ENCODE measurements at places on chromosomes 13 and 19. TPM values are rescaled to one million over a fixed set of nuclear protein-coding genes. Genes with fewer than 3 reads are reported as not detected.

LSR gene
- total RNA-seq, result 78.5 TPM

DNA sequence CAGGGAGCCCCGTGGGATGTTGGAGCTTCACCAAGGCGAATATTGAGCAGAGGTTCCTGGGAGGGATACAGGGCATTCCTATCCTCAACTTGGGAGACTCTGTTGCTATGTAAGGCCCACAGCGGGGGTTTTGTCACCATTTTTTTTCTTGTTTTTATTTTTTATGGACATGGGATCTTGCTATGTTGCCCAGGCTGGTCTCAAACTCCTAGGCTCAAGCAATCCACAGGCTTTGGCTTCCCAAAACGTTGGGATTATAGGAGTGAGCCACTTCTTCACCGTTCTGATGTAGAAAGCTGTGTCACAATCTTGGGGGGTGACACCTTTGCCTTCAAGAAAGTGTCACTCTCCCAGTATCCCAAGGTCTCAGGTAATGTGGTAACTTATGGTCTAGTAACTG, 2.6 kb downstream of the DLL3 start:
- peaks cover 82% of the 10 kb centered on the region for H3K27me3 ChIP-seq
- H3K4me3 ChIP-seq, result no peak overlapping the region
- H3K27ac ChIP-seq, result no peak overlapping the region
- peaks cover 9% of the 10 kb centered on the region for H3K4me1 ChIP-seq

- H3K4me1 ChIP-seq, result no peaks in the 10 kb centered on the region
- H3K4me3 ChIP-seq, result no peak overlapping the region
- no peak overlapping the region for H3K27ac ChIP-seq
- no peaks in the 10 kb centered on the region for H3K27me3 ChIP-seq
Observed at GRCh38 chr13:106433066-106433465, 102.4 kb downstream of the EFNB2 start.

GRCh38 chr13:25978961-25979360, 72.9 kb downstream of the SHISA2 start:
- no peak overlapping the region for H3K4me3 ChIP-seq
- H3K36me3 ChIP-seq, result no peaks in the 10 kb centered on the region
- peaks cover 4% of the 10 kb centered on the region for H3K27me3 ChIP-seq
- no peak for DNase-seq

DNA sequence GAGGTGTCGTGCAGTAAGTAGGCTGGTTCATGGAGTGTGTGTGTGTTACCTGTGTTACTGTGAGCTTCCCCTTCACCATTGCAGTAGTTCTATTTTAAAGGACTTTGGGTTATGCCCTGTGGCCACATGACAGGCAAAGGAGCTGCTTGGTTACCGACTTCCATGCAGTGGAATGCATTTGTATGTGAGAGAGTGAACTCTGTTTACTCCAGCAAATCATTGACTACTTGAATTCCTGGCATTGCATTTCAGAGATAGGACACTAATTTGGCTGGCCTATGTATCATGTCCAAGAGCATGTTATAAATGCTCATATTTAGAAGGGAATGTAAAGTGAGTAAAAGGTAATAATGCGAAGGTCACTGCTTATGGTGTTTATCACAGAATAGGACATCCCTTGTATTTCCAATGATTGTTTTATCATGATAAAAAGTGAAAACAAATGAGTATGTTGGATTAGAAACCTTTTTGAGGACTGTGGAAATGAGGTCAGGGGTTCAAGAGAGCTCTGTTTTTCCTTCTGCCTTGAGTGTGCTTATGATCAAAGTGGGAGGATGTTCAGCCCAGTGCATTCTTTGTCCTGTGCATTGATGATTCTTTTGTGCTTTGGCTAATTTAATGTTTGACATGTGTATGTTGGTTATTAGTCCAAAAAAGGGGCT, 156.5 kb downstream of the LMO7 start:
- DNase-seq, result no peak
- no peaks in the 10 kb centered on the region for H3K27me3 ChIP-seq
- peak overlapping the region; percentile 80 for H3K27ac ChIP-seq
- peaks cover 12% of the 10 kb centered on the region for H3K4me1 ChIP-seq

DNA sequence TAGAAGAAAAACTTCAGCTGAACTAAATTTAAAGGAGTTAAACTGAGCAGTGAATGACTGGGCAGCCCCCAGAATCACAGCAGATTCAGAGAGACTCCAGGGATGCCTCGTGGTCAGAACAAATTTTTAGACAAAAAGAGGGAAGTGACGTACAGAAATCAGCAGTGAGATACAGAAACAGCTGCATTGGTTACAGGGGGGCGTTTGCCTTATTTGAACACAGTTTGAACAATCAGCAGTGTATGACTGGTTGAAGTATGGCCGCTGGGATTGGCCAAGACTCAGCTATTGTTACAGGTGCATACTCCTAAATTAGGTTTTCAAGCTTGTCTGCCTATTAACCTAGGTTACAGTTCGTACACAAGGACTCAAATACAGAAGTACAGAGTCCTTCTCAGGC, 2.2 kb upstream of the SPRYD7 start:
- no peaks in the 10 kb centered on the region for H3K27me3 ChIP-seq
- H3K36me3 ChIP-seq, result no peaks in the 10 kb centered on the region
- no peak overlapping the region for H3K27ac ChIP-seq
- H3K4me1 ChIP-seq, result peaks cover 9% of the 10 kb centered on the region
- H3K4me3 ChIP-seq, result peak overlapping the region; percentile 65
- DNase-seq, result no peak

Measured in type B pancreatic cell (in vitro differentiated cells).